ENCODE measurements at places on chromosomes 16 and 17.

GRCh38 chr16:23931199-23931598 is 95.4 kb downstream of the PRKCB start:
- no peak for DNase-seq

DNA sequence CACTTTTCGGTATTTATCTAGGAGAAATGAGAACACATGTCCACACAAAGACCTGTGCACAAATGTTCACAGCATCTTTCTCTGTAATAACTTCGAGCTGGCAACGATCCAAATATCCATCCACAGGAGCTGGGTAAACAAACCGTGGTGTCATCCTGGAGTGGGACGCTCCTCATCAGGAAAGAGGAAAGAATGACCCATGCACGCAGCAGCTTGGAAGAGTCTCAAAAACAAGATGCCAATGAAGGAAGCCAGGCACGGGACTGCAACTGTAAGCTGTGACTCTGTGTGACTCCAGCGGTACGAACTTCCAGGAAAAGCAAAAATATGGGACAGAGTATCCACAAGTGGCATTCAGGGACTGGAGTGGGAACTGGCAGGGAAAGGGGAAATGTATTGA is 36.7 kb upstream of the CIBAR2 start:
- no peak for DNase-seq

- DNase-seq, result no peak
Measured at GRCh38 chr16:57672824-57673223, 4.7 kb downstream of the ADGRG3 start.

- no peak for DNase-seq
Measured at GRCh38 chr17:37239690-37240334, 136.0 kb upstream of the C17orf78 start.

DNA sequence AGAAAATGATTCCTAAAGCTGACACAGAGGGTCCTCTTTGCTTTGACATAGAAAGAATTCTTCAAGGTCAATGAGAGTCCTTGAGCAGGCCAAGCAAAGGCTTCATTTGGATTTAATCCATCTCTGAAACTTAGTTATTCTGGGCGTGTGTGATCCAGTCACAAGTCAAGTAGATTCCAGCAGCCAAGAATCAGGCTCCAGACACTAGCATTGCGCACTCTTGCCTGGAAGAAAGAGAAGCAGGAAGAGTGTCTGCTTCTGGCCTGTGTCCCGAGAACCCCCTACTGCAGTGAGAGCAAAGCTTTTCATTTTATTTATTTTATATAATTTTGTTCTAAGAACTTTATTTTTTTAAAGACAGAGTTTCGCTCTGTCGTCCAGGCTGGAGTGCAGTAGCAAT is 88.2 kb upstream of the CACNG5 start:
- no peak for DNase-seq

DNA sequence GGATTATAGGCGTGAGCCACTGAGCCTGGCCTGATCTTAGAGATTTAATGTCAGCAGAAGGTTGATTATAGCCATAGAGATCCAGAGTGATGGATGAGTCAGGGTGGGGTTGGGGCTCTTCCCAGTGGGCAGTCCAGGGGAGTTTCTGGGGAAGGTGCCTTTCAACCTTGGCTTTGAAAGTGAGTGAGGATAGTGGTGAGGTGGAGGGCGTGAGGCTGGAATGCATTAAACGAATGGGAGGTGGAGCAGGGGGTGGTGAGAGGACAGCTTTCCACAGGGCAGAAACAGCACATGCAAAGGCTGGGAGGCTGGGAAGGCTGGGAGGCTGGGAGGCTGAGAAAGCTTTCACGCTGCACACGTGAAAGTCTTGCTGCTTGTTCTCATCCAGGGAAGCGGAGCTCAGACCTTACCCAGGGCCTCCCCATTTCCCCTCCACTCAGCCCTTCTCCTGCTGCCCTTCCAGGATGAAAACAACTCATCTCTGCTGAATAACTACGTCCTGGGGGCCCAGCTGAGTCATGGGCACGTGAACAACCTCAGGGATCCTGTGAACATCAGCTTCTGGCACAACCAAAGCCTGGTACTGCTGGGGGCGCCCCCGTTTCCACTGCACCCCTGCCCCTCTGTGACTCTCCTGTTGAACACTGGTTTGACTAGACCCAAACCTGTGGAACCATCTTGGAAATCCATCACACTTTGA is 22.3 kb downstream of the ADGRG5 start:
- no peak for DNase-seq

GRCh38 chr16:77788181-77789084 is at the start of gene VAT1L:
VAT1L (plus strand) TSS chr16:77788564; CDS start chr16:77788683, 119 bp downstream.
- no peak for DNase-seq

DNA sequence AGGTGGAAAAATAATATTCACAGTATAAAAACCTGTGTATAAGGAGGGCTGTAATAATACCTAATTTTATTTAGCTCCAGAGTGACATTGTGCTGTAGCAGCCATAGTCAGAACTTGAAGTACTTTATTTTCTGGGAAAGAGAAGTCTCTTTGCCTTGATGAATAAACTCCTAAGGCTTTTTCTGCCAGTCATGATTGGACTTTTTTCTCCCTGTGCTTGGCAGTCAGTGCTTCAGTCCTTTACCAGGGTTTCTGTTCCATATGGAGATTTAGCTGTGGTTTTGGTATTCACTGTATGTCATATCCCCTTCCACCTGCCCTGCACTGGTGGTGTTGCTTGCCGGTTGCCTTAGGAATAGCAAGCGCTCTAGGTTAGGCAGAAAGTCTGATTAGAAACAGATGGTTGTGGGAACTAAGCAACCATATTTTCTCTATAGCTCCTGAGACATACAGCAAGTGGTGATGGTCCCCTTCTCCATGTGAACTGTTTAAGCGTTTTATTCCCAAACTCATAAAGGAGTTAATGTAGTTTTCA is 24.7 kb downstream of the DDX42 start:
- no peak for DNase-seq

DNA sequence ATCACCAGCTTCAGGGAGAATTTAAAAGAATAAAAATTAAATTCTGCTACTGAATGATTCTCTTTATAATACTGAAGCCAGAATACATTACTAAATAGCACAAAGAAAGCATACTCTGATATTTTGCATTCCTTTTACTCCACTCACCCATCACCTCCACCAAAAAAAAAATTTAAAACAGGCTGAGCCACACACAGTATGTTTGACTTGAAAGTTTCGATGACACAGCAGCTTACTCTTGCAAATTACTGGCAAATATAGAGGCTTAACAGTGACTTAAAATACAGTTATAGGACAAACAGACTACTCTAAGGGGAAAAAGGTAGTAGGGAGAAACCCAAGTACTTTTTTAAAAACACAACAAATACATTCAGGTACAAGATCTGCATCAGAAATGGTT is 39.2 kb downstream of the GPATCH8 start:
- DNase-seq, result no peak

- DNase-seq, result no peak
Measured at GRCh38 chr16:85564277-85565051, 48.7 kb upstream of the GSE1 start.

All from T follicular helper cell (primary cell).